ENCODE measurements at places on chromosomes 3 and 15. TPM values are rescaled to one million over a fixed set of nuclear protein-coding genes. Genes with fewer than 3 reads are reported as not detected.

SCN11A gene
- total RNA-seq, result 0.08 TPM

RLBP1 gene
- not detected for total RNA-seq

RGMA gene
- total RNA-seq, result 9.9 TPM

BOC gene
- 10.6 TPM for total RNA-seq

TRH gene
- total RNA-seq, result not detected

CD200R1 gene
- total RNA-seq, result 0.37 TPM

SYNM gene
- total RNA-seq, result 211 TPM

GPR171 gene
- 0.37 TPM for total RNA-seq

CHRNA3 gene
- total RNA-seq, result 1.7 TPM

TNFSF10 gene
- total RNA-seq, result 12.6 TPM

SPRED1 gene
- 10.9 TPM for total RNA-seq

DNA sequence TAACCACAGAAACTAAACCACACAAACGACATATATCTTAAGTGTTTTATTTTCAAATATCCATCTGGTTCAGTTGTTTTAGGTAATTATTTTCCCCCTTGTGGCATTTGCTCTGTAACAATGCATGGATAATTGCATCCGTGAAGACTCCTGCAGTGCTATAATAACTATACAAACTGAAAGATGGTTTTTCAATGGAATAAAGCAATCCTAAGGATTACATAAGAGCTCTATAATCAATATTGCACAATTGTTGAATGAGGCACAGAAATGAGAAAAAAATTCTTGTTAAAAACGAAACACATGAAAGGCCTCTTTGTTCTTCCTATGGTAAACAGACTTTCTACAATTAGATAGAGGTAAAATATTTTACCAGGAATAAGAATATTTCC lies 446.0 kb upstream of the EPHA3 start:
- no peak for DNase-seq

- DNase-seq, result no peak
Measured at GRCh38 chr3:181952221-181952620, 240.5 kb downstream of the SOX2 start.

GRCh38 chr3:65110661-65111060 lies 422.9 kb upstream of the ADAMTS9 start:
- DNase-seq, result no peak

DNA sequence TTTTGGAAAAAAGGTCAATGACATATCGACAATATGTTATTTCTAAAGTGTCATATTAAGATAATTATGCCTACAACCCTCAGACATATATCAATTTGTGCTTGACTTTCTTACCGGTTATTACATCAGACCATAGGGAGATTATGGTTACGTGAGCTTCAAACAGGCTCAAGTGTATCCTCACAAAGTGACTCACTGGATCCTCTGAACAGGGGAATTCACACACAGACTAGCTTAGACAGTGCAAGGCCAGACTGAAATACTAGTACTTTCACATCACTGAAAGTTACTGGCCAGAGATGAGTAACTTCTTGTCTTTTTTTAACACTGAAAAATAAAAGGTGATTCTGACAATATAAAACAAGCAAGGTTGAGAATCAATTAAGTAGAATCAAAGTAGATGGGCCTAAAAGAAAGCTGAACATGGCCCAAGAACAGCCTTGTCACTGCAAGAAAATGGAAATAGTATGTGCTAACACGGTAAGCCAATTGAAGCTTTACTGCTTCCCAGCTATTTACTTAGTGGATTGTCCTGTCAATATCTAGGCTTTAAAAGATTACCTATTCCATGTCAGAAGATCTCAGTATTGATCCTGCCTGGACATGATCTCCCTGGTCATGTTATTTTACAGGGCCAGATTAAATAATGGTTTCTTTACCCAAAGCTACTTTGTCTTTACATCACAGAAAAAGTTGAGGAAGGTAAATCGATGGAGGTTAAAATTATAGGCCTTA lies 848.6 kb downstream of the ROBO1 start:
- no peak for DNase-seq

GRCh38 chr3:186679151-186679550 lies 13.3 kb downstream of the HRG start:
- DNase-seq, result no peak

GRCh38 chr3:115784739-115785536 lies 161.6 kb downstream of the GAP43 start:
- no peak for DNase-seq

GRCh38 chr3:8959668-8960067 lies 3.6 kb downstream of the RAD18 start:
- DNase-seq, result no peak

GRCh38 chr3:31180274-31180673 lies 285.8 kb upstream of the GADL1 start:
- DNase-seq, result no peak

DNA sequence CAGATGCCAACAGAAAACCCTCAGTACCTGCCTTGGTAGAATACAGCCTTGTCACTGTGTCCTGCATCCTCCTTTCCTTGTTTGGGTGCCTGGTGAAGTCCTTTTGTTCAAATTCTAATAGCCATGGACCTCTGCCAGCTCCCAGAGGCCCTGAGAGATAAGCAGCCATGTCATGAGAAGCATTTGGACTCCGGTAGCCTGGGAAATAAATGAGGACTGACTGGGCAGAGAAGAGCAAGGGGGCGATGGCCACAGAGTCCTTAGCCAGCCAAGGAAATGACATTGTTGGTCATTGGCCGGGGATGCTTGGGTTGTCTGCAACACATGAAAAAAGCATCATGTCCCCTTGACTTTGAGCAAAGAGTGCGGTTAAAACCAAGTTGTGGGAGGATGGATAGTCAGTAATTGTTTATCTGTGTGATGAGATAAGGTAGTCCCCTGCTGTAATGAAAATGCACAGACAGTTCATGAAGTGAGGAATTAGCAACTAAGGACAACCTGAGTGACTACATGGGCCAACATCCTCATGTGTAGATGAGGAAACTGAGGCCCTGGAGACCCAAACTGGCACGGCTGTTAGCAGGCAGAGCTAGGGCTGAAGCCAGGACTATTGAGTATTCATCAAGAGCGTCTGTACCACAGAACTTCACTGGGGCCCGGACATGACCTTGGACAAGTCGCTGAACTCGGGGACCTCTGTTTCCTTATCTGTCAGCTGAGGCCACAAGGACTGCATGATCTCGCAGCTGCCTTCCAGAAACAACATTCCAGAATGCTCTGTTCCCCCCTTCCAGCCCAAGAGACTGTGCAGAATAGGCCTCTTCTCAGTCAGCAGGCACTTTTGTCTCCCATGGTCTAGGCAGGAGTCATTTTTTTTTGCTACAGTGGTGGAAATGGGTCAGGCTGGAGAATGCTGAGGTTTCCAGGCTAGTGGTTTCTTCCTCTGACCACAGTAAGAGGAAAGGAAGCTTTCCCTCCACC lies 90.5 kb upstream of the CTDSPL start:
- peak; percentile 77 for DNase-seq

- no peak for DNase-seq
Measured at GRCh38 chr15:46921891-46922290, 795.4 kb upstream of the SEMA6D start.

DNA sequence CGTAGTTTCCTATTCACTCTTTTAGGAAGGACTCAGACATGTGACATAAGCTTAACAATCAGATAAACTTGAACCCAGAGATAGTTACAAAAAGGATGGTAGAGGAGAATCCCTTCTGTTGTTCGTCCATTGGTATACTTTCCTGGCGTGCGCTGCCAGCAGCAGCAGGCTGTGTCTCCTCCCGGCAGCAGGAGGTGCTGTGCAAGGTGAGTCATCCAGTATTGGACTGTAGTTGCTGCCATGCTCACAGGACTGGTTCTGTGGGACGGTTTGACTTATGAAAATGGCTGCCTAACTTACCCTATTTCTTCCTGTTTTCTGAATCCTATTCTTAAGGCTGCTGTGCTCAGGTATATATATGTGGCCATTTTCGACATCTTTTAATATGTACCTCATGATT lies 253.4 kb upstream of the LRRC3B start:
- DNase-seq, result no peak

GRCh38 chr3:50122071-50122470 lies 33.1 kb upstream of the SEMA3F start:
- DNase-seq, result no peak

DNA sequence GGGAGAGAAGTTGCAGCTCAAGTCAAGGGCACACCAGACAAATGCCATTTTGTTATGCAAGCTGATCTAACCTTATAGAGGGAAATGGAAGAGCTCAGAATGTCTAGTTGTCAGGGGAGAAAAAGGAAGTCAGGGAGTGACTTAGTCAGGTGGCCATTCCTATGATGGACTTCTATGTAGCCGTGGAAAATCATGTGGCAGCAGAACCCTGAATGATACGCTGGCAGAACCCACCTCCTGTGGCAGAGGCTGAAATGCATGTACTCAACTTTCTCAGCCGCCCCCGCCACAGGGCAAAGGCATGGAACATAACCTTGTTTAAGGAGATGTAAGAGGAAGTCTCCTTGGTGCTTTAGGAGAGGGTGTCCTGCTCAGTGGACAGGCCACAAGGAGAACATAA lies 37.7 kb upstream of the PARL start:
- no peak for DNase-seq

GRCh38 chr3:15743587-15744009 lies 54.2 kb downstream of the ANKRD28 start:
- DNase-seq, result no peak

- peak; percentile 69 for DNase-seq
Measured at GRCh38 chr3:33717616-33717865, 513 bp downstream of the CLASP2 start.

DNA sequence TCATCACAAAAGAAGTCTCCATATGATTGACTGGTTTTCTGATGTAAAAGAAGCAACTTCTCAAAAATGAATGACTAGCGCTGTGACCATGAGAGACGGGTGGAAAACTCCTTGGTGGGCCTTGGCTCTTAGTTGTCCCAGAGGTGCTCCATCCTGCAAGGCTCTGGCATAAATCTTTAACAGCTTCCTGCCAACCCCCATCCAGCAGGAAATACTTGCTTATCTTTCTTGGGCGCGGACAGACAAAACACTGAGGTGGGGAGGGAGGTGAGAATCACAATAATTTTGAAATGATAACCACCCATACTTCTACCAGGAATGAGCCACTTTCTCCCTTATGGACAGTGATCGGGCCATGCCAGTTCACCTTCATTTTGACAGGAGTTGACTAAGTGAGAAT lies 128.6 kb downstream of the STT3B start:
- DNase-seq, result no peak

- DNase-seq, result no peak
Measured at GRCh38 chr15:36160351-36160750, 419.1 kb upstream of the CDIN1 start.

DNA sequence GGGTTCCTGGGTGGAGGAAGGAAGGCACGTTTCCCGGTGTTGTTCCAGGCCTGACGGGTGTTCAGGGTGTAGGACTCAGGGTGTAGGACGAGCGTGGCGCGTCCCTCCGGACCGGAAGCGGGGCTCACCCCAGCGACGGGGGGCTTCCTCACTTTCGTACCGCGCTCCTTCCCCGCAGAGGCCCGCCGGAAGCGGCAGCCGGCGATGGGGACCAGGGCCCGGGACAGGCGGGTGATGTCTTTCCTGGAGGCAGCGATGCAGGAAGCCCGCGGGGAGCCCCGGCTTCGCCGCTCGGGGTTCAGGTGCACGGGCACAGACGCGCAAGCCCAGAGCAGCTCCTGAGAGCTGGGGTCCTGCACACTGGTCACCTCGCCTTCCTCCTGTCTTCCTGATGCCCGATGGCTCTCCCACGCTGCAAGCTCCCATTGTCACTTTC lies 13.4 kb downstream of the FOXL2NB start:
- DNase-seq, result no peak

DNA sequence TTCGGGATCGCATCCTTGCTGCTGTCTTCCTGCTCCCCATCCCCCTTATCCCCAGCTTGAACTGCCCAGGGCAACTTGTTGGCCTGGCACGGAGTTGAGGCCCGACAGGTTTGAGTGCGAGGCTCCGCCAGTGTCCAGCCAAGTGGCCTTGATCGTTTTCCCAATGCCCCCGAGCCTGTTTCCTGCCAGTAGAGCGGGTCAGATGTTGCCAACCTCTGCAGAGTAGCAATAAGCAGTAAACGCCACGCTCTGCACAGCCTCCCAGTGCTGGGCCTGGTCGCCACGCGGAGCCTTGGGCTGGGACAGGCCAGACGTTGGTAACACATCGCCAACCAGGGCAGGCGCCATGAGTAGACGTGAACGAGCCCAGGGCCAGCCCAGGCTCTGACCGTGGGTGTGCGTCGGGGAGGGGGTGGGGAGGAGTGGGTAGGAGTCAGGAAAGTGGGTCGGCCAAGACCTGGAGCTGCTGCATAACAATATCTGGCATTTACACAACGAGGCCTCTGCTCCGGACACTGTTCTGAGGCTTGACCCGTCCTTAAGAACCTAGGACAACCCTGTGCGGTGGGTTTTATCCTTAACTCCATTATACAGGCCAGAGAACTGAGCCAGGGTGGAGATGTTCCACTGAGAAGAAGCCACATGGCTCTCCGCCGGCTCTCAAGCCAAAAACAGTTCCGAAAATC lies 444 bp upstream of the ABHD14A start:
- no peak for DNase-seq

DNA sequence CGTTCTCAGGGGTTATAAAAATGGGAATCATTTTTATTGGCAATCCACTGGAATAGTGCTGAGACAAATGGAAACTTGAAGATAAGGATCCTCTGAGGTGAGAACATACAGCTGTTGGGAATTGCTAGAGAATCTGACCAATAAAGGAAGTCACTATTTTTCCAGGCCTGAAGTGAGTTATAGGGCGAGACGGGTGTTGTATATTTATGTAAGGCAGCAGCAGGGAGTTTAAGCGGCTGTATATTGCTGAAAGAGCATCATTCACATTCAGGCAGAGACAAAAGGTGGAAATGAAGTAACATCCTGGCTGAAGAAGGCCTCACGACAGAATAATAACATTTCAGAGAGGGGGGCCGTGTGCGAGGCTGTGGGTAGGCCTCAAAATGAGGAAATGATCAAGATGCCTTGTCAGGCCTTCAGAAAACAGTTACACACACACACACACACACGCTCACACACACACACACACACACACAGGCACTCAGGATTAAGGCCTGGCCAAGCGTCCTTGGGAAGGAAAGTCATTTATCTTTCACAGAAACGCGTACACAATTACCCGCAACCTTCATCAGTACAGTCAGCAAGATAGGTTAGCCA lies 964.9 kb upstream of the NR2F2 start:
- DNase-seq, result peak; percentile 59

GRCh38 chr3:46154311-46154710 lies 53.8 kb downstream of the CCR1 start:
- DNase-seq, result no peak

GRCh38 chr3:23809294-23809693 lies 3.5 kb downstream of the UBE2E1 start:
- DNase-seq, result no peak

- no peak for DNase-seq
Measured at GRCh38 chr3:120418866-120419490, 31.8 kb downstream of the FSTL1 start.

DNA sequence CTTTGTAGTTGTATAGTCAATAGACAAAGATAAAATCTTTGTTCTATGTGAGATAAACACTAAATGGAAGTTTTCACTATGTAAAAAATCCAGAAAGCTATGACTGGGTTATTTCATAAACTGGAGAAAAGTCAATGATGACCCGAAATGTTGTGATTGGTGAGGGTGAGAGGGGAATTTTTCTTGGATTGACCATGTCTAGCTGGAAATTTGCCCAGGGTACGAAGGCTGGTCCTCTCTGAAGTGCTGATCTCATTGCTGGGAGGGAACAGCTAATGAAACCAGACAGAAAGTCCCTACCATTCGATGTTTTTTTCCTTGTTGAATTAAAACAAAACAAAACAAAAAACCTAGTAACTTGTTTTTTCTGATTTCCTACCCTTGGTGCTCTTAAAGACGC lies 14.3 kb downstream of the TPRG1 start:
- peak; percentile 73 for DNase-seq

Data from right atrium auricular region (tissue), 2 donors.